ENCODE measurements at places on chromosomes 12 and 14.

GRCh38 chr14:39861229-39861600 lies 429.0 kb upstream of the FBXO33 start:
- no peak for DNase-seq

DNA sequence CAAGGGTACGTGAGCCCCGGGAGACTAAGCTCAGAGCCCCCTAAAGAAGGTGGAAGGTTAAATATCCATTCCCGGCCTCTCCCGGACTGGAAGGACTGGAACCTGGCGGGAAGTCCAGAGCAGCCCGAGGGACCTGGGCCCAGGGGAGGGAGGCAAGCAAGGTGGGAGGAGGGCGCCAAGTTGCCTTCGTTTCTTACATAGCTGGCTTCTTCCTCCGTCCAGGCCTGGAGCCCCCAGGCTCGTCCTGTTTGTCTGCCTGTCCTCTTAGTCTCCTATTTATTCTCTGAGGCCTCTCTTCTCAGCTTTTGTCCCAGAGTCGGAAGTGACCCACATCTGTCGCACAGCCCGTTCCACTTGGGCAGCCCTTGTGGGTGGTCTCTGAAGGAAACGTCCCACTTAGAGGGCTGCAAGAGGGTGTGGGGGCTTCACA lies 745 bp downstream of the PCK2 start:
- DNase-seq = peak; percentile 42

GRCh38 chr14:74941676-74942097 lies 13.7 kb downstream of the PGF start:
- DNase-seq = peak; percentile 83

- DNase-seq = no peak
These were observed 9.6 kb upstream of the GPHN start for GRCh38 chr14:66498311-66498710.

DNA sequence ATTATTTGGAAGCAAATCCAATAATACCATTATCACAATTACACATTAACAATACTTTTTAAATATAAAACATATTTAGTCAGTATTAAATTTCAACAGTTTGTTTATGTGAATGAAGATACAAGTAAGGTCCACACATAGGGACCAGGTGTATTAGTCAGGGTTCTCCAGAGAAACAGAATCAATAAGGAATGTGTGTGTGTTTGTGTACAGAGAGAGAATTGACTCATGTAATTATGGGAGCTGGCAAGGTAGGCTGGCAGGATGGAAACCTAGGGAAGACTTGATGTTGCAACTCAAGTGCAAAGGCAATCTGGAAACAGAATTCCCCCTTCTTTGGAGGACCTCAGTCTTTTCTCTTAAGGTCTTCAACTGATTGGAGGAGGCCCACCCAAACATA lies 123.2 kb upstream of the OTX2 start:
- DNase-seq = no peak

- no peak for DNase-seq
These were observed 26.4 kb downstream of the PPTC7 start for GRCh38 chr12:110556705-110557104.

DNA sequence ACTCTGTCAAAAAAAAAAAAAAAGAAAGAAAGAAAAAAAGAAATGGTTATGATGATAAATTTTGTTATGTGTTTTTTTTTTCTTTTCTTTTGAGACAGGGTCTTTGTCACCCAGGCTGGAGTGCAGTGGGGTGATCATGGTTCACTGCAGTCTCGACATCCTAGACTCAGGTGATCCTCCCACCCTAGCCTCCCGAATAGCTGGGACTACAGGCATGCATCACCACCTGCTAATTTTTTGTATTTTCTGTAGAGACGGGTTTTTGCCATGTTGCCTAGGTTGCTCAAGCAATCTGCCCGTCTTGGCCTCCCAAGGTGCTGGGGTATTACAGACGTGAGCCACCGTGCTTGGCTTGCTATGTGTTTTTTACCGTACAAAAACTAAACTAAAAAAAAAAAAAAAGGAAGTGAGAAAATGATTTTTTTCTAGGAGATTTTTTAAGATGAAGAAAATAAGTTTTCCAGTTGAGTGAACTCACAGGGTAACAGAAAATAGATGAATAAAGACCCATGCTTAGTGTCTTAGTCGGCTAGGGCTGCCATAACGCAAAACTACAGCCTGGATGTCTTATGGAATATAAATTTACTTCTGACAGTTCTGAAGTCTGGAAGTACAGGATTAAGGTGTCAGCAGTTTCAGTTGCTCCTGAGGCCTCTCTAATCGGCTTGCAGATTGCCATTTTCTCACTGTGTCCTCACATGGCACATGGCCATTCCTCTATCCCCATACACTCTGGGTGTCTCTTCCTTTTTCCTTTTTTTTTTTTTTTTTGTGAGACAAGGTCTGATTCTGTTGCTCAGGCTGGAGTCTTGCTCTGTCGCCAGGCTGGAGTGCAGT lies 13.2 kb upstream of the APOF start:
- DNase-seq = no peak

DNA sequence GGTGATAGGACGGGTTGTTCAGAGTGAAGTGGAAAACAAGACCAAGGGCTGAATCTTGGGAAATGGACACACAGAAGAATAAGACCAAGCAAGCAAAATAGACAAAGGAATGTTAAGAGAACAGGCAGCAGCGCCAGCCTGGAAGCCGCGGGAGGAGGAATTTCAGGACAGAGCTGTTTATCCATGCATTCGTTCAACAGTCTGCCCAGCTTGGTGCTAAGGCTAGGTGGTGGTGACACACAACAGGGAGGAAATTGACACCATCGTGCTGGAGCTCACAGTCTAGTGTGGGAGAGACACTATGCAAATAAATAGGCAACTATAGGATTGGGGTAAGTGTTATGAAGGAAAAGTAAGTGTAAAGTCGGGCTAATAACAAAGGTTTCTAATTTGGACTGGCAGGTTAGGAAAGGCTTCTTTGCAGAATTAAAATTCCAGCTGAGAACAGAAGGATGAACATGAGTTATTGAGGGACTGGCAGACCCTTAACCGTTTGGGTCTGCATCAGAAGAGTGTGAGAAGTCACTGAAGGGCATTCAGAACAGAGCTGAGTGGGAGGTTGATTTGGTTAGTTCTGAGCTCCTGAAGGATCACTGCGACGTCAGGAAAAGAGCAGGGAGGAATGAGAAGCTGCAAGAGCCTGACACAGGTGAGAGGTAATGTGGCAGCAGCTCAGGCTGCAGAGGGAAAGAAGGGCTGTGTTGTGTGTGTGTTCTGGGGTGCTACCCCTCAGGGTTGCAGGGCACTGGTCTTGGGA lies 242.6 kb upstream of the FKBP4 start:
- no peak for DNase-seq

- DNase-seq = no peak
These were observed 9.9 kb downstream of the CERS5 start for GRCh38 chr12:50157259-50157658.

DNA sequence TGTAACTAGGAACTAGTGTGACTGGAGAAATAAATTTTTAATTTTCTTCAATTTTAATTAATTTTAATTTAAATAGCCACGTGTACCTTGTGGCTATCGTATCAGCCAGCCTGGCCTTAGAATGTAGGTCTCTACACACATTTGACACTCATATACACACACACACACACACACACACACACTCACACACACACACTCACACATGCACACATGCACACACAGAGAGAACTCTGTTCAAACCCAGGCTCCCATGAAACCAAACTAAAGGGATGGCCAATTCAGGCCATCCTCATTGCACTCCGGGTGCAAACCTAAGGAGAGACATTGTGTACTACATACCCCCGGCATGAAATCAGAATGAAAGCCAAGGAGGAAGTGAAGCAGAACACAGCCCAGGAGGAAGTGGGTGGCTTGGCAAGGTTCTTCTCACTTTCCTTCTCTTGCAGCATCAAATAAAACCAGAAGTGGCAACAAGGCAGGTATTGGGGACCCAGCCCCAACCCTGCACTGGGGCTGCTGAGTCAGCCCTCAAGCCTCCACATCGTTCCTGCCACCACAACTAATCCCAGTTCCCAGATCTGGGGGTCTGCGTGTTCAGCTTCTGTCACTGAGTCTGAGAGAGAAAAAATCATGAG lies 26.2 kb upstream of the CHPT1 start:
- DNase-seq = peak; percentile 67

- DNase-seq = no peak
These were observed 145.1 kb upstream of the C14orf180 start for GRCh38 chr14:104434214-104435076.

- peak; percentile 18 for DNase-seq
These were observed 1338.8 kb upstream of the SEL1L start for GRCh38 chr14:82872494-82872893.

DNA sequence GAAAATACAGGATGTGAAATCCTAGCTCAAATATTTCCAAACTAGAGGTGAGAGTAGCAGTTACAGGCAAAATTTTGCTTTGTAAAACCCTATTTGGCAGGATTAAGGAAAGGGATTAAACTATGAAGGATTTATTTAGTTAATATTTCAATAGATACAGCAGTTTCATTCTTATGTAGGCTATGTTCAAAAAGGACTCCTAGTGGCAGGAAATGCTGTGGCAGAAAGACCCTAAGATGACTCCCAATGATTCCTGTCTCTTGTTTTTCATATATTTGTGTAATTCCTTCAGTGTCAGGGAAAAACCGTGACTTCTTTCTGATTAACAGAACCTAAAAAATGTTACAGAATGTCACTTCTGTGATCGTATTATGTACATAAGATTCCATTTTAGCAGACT lies 299.5 kb upstream of the RPL10L start:
- DNase-seq = no peak

DNA sequence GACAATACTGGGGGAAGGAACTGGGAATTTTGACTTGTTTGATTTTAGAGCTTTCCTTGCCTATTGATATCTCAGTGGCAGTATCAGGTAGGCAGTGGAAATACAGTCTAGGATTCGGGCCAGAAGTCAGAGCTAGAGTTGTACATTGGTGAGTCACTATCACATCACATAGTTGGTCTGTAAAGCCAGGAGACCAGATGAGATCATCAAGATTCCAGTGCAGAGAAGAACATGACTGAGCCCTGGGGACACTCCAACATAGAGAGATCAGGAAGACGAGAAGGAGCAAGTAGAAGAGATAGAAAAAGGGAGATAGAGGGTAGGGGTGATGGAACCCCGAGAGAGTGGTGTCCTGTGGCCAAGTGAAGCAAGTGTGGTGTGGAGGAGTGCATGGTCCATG lies 46.6 kb upstream of the NR1H4 start:
- no peak for DNase-seq

DNA sequence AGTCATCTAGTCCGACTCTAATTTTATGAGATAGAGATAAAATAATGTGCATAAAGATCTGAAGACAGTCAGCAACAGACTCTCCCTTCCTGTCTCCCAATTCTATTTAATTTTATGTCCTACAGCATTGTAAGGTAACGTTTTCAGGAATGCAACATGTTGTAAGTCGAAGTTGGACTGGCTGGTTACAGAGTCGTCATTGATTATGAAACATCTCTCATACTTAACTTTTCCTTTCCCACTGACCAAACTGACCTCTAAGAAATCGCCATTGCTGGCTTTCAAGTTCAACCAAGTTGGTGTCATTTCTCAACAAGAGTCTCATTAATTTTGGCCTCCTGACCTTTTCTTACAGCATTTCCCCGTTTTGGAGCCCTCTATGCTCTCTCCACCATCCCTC lies 4.9 kb upstream of the RIC8B start:
- no peak for DNase-seq

DNA sequence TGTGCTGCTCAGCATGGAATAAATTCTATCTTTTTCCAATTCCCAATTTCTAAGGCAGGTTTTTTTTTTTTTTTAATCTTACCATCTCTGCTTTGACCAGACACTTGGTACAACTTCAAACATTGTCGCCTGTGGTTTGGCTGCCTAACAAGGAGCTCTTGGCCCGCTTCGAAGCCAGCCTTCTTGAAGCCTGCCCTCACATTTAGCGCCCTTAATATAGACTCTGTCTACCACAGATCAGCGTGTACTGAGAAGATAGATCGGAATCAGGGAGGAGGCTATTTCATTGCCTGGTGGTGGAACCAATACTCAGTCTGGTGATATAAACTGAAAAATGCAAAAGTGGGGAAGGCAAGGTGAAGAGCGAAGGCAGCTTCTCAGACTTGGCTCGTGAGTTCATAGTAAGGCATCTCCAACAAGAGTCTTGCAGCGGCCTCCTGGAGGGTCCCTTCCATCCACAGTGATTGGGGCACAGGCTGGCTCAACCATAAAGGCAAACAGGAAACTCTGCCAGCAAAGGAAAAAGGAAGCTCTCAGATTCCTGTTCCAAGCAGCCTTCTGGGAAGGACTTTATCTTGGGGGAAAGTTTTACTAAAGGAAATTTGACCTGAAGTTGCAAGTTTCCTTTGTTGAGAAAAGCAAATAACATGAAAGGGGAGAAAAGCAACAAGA lies 103.2 kb upstream of the BCL2L14 start:
- DNase-seq = peak; percentile 67

DNA sequence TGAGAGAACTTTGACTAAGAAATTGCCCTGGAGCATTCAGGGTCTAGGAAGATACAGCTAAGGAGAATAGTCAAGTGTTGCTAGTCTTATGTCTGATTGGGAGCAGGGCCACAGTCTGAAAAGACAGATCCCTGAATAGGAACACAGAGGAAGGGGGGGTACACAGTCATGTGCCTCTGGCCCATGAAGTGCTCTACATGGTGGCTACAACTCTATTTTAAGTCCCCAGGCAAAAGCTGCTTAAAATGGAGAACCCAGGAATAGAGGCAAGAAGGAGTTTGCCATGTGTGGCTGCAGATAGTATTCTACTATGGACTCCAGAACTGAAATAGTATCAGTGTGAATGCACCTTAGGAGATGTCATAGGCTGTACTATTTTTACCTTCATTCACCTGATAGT lies 118.0 kb upstream of the NPAS3 start:
- no peak for DNase-seq

DNA sequence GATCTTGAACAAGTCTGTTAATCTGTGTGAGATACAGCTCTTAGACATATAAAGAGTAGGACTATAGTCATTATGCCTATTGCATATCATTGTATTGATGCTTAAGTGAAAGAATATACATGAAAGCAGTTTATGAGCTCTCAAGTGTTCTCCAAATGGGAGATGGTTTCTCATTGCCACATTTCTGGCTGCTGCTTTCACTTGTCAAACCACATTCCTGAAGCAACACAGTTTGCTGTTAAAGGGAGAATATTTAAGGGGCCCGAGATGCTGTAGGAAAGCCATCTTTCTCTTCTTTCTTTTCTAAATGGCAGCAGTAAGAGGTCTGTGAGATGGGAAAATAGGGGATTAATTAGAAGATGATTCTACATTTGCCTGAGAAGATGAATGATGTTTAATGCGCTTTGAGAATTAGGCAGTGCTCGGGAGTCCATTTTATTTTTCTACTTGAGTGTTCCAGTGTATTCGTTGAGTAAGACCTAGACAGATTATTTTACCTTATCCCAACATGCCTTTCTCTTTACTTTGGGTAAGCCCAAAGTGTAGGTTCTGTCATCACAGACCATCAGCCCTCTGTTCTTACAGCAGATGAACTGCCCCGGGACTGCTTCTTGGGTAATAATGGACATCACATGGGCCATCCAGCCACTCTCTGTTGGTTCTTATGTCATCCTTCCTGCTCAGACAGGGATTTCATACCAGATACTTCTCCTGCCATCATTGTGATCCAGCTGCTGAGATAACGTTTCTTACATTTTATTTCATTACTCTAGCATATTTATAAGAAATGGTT lies 35.6 kb downstream of the ANO4 start:
- DNase-seq = no peak

- no peak for DNase-seq
These were observed 52.1 kb downstream of the VWF start for GRCh38 chr12:6072302-6072752.

- no peak for DNase-seq
These were observed 19.7 kb upstream of the DUSP16 start for GRCh38 chr12:12582193-12582881.
